ENCODE measurements at places on chromosomes 2 and 18. TPM values are rescaled to one million over a fixed set of nuclear protein-coding genes. Genes with fewer than 3 reads are reported as not detected.

GRCh38 chr18:79554321-79554720 lies 125.3 kb upstream of the CTDP1 start:
- no peaks in the 10 kb centered on the region for H3K27me3 ChIP-seq
- H3K36me3 ChIP-seq = no peaks in the 10 kb centered on the region
- no peak overlapping the region for H3K4me3 ChIP-seq
- DNase-seq = no peak

- H3K4me1 ChIP-seq = peaks cover 10% of the 10 kb centered on the region
- no peak overlapping the region for H3K4me3 ChIP-seq
- no peaks in the 10 kb centered on the region for H3K36me3 ChIP-seq
- no peak for DNase-seq
- no peak overlapping the region for H3K27ac ChIP-seq
These were observed 39.1 kb upstream of the PPP1R1C start for GRCh38 chr2:181946444-181947127.

DNA sequence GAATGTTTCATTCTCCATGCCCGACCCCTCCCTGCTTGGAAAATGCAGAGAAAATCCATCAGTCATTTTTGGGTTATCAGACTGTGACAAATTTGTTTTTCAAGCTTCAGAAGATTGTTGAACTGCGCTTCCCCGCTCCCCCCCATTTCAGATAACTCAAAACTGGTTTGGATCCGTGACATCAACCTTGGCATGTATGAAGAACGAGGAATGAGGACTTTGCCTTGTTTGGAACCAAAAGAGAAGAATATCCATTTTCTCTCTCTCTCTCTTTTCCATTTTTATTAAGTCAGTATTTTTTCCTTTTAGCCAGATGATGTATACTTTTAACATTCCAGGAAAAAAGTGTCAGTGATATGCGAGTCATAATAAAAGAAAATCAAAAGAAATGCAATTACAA lies 171.6 kb downstream of the BCL2 start:
- DNase-seq = peak; percentile 64
- H3K36me3 ChIP-seq = no peaks in the 10 kb centered on the region
- no peak overlapping the region for H3K4me3 ChIP-seq
- peaks cover 74% of the 10 kb centered on the region for H3K4me1 ChIP-seq
- H3K27me3 ChIP-seq = no peaks in the 10 kb centered on the region

The REEP1 gene
- 5.7 TPM for total RNA-seq

The LAMA3 gene
- total RNA-seq = 12.1 TPM

- no peak for DNase-seq
- no peak overlapping the region for H3K27ac ChIP-seq
- H3K4me1 ChIP-seq = no peaks in the 10 kb centered on the region
- H3K36me3 ChIP-seq = no peaks in the 10 kb centered on the region
These were observed 6.4 kb upstream of the TMEM17 start for GRCh38 chr2:62512384-62512783.

- no peak overlapping the region for H3K4me3 ChIP-seq
- H3K36me3 ChIP-seq = no peaks in the 10 kb centered on the region
- peak overlapping the region; percentile 76 for H3K27ac ChIP-seq
- no peak for DNase-seq
- peaks cover 36% of the 10 kb centered on the region for H3K4me1 ChIP-seq
These were observed 89.3 kb downstream of the LIMS1 start for GRCh38 chr2:108623616-108624015.
